ENCODE measurements at places on chromosomes 7 and 10. TPM values are rescaled to one million over a fixed set of nuclear protein-coding genes. Genes with fewer than 3 reads are reported as not detected.
A peak's percentile ranks its signal among the peaks of the same experiment; 100 is the strongest.

GRCh38 chr10:46553238-46554049, 3.0 kb downstream of the GPRIN2 start:
- no peak for DNase-seq

DNA sequence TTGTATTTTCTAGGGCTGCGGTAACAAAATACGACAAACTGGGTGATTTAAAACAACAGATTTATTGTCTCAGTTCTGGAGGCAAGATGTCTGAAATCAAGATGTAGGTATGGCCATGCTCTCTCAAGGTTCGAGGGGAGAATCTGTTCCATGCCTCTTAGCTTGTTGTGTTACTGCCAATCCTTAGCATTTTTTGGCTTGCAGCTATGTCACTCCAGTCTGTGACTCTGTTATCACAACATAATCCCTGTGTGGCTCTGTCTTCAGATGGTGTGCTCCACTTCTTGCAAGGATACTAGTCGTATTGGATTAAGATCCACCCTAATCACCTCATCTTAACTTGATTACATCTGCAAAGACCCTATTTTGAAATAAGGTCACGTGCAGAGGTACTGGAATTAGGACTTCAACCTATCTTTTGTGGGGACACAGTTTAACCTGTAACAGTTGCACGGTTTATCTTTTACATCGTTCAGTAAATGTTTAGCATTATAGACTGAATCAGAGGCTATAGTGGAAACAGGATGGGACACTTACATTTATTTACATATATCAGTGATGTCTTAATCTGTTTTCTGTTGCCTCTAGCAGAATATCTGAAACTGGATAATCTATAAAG, 3.1 kb downstream of the C1GALT1 start:
- DNase-seq, result no peak

DNA sequence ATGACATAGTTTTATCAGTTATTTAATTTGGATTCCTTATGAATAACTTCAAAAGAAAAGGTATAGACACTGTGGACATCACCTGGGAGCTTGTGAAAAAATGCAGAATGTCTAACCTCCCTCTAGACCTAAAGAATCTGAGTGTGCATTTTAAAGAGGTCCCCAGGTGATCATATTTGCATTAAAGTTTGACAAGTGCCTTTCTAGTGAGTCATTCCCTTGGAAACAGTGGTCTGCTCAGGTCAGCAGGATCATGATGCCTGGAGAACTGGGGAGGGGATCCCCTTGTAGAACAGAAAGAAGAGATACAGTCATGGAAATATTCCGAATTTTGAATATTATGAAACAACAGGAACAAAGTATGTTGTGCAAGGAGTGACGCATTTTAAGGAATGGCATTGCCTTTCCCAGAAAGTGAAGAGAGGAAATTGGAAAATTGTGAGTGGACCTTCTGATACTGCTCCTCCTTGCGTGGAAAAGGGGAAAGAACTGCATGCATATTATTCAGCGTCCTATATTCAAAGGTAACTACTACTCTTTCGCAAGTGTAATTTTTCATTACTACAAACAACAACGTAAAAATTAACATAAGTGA, 4.6 kb downstream of the STEAP2 start:
- DNase-seq, result no peak

- no peak for DNase-seq
Observed at GRCh38 chr10:86168256-86168655, 198.3 kb downstream of the GRID1 start.

DNA sequence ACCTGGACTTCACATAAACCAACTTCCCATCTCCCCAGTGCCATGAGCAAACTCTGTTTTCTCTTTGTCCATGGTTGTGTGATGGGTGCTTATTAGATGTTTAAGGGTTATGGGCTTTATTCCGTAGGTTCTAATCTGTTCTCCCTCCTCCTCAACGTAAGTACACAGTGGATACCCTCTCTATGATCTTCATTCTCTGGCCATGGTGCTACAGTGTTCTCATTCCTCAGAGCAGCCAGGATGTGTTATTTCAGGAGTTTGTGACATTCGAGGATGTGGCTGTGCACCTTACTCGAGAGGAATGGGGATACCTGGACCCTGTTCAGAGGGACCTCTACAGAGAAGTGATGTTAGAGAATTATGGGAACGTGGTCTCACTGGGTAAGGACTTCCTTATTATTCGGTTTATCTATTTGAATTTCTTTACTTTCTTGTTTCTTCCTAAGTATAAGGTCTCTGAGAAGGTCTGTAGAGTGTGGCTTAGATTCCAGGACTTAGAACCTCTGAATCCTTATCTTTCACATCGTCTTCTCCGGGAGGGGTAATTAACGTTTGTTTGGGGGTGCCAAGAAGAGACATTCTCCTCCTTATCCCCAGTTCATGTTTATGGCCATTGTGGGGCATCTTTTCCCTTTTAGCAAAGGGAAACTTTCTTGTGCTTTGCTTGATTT, 3.8 kb downstream of the ZNF655 start:
- DNase-seq, result no peak

GRCh38 chr10:8053446-8054243, 843 bp upstream of the GATA3 start:
- peak; percentile 91 for DNase-seq

DNA sequence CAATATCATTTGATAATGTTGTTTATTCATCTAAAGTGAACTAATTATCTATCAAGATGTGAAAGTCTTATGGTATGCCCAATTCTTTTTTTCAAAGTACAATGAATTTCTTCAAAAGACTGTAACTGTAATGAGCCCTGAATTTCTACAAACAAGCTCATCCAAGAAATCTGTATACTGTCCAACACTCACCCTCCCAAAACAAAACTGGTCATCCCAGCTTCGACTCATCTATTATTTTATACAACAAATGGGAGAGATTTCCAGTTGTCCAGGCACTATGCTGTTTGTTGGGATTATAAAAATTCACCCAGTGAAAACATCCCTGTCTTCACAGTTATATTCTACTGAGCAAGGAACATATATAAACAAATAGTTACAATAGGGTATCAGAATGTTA, 806.9 kb downstream of the TNS3 start:
- no peak for DNase-seq

DNA sequence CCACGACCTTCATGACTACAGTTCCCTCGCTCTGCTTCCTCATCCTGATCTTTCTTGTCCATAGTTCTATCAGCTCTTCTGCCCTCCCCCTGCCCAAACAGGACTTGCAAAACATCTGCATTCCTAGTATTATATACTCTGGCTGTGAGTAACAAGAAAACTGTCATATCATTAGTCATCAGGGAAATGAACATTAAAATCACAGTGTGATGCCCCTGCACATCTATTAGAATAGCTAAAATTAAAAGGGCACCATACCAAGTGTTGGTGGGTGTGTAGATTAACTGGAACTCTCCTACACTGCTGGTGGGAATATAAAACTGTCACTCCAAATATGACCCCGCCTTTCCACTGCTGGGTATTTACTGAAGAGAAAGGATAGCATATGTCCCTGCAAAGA, 141.8 kb downstream of the C7orf25 start:
- no peak for DNase-seq

GRCh38 chr10:93063144-93063976, 2.8 kb downstream of the CYP26C1 start:
- no peak for DNase-seq

DNA sequence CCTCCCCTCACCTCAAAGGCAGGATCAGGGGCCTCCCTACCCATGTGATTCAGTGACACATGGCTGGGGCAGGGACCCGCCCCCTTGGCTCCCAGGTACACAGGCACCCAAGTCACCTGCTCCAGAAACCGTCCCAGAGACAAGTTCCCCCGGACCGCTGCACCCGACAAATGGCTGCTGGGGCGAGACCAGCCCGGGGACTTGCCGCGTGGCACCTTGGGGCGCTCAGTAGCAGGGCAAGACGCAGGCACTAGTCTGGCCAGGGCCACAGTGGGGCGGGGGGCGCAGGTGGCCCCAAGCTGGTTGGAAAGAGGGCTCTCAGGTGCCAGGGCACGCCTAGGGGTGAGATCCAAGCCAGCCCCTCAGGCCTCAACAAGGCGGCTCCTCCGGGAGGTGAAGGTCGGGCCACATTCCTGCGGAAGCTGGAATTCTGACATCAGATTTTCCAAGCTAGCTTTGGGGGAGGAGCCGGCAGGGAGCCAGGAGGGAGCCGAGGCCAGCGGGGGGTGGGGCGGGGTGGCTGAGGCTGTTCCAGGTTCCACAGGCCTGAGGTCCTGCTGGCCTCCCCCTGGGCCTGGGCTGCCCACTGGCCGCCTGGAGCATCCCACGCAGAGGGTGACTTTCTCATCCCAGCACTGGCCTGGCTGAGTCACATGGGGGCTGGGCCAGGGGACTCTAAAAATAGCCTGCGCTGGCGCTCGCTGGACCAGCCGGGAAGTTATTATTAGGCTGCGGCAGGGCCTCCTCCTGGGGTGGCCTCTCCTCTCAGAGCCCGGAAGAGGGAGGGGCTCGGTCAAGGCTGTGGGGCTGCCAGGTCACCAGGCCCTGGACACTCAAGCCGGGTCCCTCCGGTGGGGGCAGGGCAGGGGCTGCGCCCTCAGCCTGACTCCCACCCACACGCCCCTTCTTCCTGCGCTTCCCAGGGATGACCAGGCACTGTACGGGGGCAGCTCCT, 20.5 kb upstream of the INPP5A start:
- peak; percentile 94 for DNase-seq

GRCh38 chr7:106059556-106059955, 52.6 kb downstream of the SYPL1 start:
- DNase-seq, result no peak

- no peak for DNase-seq
Observed at GRCh38 chr10:119090968-119091367, 10.4 kb upstream of the EIF3A start.

- DNase-seq, result no peak
Observed at GRCh38 chr10:100984672-100985177, 2.6 kb downstream of the MRPL43 start.

DNA sequence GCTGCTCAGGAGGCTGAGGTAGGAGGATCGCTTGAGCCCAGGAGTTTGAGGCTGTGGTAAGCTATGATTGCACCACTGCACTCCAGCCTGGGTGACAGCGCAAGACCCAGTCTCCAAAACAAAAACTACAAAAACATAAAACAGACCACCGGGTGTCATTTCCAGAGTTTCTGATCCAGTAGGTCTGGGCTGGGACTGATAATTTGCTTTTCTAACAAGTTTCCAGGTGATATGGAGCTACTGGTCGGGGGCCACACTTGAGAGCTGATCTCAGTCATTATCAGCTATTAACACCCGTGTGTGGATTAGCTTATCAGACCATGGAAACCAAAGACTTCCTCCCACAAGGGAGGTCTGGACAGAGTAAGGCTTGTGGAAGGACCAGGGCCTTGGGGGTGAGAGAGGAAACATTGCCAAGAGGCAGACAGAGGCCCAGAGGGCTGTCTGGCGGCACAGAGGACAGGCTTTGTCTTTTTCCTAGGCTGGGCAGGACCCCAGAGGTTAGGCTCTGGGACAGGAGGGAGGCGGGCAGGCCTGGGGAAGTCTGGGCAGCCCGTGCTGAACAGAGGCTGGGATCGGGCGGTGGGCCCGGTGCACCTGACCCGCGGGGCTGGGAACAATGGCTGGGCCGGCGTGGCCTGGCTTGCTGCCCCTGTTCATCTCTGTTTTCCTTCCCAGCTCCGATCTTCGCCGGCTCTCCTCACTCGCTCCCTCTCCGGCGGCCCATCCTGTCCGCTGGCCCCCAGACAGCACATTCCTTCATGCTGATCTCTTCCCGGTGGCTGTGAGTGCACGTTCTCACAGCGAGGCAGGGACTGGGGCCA, 25.2 kb downstream of the TMEM270 start:
- peak; percentile 90 for DNase-seq

DNA sequence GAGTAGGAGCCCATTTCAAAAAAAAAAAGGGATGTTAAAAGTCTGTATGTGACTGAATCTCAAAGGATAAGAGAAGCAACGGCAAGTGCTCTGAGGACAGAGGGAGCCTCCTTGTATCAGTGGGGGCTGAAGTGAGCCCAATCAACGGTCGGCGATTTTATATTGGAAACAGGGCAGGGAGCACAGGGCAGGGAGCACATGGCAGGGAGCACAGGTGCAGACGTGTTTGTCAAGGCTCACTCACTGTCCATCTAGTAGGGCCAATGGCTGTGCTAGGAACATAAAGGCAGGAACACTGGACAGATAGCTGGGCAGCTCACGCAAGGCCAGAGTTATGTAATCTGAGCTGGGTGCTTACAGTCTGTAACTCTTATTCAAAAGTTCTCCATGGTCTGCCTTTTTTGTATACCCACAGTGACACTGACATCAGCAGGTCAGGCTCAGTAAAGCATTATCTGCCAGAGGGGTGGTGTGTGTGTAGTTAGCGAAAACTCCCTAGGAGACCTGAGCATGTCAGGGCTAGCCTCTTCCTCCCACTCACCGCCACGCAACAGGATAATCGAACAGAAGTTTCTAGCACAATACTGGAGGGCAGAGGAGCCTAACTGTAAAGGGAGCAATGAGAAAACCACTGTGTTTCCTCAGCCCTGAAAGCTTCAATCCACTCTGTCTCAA, 15.4 kb downstream of the AKR1B1 start:
- no peak for DNase-seq

- DNase-seq, result no peak
Observed at GRCh38 chr7:157916946-157917640, 580.3 kb downstream of the DNAJB6 start.

DNA sequence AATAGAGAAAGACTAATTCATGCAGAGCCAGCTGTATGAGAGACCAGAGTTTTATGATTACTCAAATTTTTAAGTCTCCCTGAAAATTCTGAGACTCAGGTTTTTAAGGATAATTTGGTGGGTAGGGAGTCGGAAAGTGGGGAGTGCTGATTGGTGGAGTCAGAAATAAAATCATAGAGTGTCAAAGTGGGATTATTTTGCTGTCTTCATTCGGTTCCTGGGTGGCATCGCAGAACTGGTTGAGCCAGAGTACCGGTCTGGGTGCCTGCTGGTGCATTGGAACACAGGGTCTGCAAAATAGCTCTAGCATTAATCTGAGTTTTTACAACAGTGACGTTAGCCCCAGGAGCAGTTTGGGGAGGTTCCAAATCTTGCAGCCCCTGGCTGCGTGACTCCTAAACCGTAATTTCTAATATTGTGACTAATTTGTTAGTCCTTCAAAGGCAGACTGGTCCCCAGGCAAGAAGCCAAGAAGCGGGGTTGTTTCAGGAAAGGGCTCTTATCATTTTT, 32.4 kb downstream of the GPRIN2 start:
- peak; percentile 43 for DNase-seq

- DNase-seq, result peak; percentile 23
Observed at GRCh38 chr7:129271500-129272355, 46.9 kb downstream of the AHCYL2 start.

GRCh38 chr7:138746073-138746472, 44.9 kb upstream of the SVOPL start:
- DNase-seq, result no peak

CPN1 gene
- total RNA-seq, result not detected

GATA3 gene
- total RNA-seq, result not detected

CEP41 gene
- 28.3 TPM for total RNA-seq

MDFIC gene
- 46.8 TPM for total RNA-seq

PRSS37 gene
- total RNA-seq, result not detected

MET gene
- 23.3 TPM for total RNA-seq

WDR86 gene
- total RNA-seq, result 13.1 TPM

UTF1 gene
- not detected for total RNA-seq

Measured in tongue (tissue), 3 donors.